Left lung (tissue), 14 donors: ENCODE measurements at places on chromosomes 2 and 18.

- H3K4me3 ChIP-seq = no peak overlapping the region
- no peaks in the 10 kb centered on the region for H3K36me3 ChIP-seq
- H3K27ac ChIP-seq = no peak overlapping the region
- no peaks in the 10 kb centered on the region for H3K27me3 ChIP-seq
- no peak for DNase-seq
These were observed 25.7 kb upstream of the OTOS start for GRCh38 chr2:240166191-240166590.

- H3K4me3 ChIP-seq = no peak overlapping the region
- no peak overlapping the region for H3K27ac ChIP-seq
- H3K27me3 ChIP-seq = peaks cover 86% of the 10 kb centered on the region
- no peaks in the 10 kb centered on the region for H3K36me3 ChIP-seq
- H3K4me1 ChIP-seq = peaks cover 80% of the 10 kb centered on the region
These were observed 3.3 kb downstream of the GAD1 start for GRCh38 chr2:170819680-170820664.

DNA sequence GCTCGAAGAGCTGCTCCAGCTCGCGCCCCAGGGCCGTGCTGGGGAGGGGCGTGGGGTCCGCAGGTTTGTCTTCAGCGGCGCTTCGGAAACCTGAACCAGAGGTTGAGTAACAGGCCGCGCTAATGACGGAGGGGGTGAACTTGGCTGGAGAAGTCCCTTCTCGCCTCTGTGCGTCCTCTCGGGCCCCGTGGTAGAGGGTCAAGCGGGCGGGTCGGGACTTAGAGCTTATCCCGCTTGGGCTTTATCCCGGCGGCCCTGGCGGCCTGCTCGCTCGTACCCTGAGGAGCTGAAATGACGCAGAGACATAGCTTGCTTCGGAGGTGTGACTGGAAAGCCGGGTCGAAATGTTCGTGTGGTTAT, 479 bp downstream of the RNMT start:
- H3K4me3 ChIP-seq = peak overlapping the region; percentile 99
- H3K36me3 ChIP-seq = no peaks in the 10 kb centered on the region
- H3K4me1 ChIP-seq = peaks cover 14% of the 10 kb centered on the region
- H3K27ac ChIP-seq = peak overlapping the region; percentile 95

DNA sequence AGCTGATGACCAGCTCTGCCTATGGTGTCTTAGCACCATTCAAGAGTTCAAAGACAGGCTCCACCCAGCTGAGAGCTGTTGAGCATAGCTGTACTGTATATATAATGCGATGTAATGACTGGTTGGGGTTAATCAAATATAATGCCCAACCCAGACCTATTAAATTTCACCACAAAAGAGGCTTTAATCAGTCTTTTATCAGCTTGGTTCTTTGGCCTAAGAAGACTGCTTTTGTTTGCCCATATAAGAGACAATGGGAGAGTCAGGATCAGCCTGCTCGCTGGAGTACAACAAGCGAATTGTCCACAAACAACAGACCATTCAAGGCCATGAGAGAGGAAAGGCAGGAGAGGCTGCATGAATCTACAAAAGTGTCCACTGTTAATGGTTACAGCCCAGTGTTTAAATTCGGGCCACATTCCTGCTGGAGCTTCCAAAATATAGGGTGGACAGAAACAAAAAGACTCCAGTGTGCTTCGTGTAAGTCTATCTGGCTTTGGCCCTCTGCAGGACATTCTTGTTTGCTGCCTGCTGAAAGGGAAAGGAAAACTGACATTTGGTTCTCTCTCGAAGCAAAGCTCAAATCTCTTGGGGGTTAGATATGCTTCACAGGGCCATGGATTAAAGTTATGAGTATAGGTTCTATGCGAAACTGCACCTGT, 299.0 kb upstream of the FBXO11 start:
- no peak overlapping the region for H3K4me3 ChIP-seq
- no peak overlapping the region for H3K27ac ChIP-seq
- DNase-seq = no peak
- no peaks in the 10 kb centered on the region for H3K27me3 ChIP-seq

DNA sequence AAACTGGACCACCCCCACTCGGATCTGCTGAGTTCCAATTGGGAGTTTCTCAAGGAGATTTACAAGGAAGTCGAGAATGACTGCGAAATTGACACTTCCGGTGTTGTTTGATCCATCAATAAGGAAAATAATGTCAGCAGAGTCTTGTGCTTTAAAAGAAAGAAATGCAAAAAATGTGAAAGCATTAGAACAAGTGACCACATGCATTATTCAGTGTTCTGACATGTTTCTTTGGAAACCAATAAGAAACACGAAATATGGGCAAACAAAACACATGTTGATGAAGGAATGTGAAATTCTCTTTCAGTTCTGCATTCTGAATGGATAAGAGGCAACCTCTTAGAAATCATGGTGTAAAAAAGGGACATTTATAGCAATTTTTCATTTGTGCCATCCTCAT, 25.9 kb downstream of the COL6A3 start:
- H3K4me3 ChIP-seq = no peak overlapping the region
- no peaks in the 10 kb centered on the region for H3K36me3 ChIP-seq
- no peaks in the 10 kb centered on the region for H3K4me1 ChIP-seq
- H3K27me3 ChIP-seq = no peaks in the 10 kb centered on the region
- DNase-seq = no peak

DNA sequence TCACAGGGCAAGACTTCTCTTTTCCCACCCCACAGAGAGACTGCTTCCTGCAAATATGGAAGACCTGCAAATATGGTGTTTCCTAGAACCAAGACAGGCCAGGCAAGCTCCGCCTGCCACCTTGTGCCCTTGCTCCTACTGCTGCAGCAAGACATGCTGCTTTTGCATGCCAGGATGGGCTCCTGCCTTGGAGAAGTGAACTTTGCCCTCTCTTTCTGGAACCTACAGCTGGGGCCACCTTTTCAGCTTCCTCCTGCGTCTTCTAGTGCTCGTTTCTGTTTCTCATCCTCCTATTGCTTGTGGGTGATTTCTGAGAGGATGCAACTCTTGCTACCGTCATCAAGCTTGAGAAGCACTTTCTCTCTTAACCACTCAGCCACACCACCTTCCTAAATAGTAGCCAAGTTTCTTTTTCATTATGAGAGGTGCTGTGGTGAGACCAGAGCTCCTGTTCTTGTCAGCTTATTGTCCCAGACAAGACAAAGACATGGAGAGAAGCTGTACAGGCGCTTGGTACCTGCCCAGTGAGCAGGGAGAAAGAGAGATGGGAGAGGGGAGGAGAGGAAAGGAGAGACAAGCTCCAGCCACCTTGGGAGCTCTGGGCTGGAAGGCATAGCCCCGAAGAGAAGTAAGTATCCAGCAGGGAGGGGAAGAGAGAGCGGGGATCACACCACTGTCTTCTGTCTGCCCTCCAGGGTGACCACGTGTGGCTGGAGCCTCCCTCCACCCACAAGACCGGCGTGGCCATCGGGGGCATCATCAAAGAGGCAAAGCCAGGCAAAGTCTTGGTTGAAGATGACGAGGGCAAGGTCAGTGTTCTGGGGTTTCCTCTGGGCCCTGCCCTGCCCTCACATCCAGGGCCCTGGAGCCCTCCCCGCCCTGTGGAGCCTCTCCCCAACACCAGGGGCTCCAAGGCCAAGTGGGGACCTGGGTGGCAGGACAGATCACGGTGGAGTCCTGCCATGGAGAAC, 28.3 kb downstream of the MYO7B start:
- no peak for DNase-seq
- peaks cover 6% of the 10 kb centered on the region for H3K4me1 ChIP-seq
- H3K4me3 ChIP-seq = no peak overlapping the region
- H3K27me3 ChIP-seq = no peaks in the 10 kb centered on the region
- peak overlapping the region; percentile 64 for H3K27ac ChIP-seq
- no peaks in the 10 kb centered on the region for H3K36me3 ChIP-seq

- no peak for DNase-seq
- no peaks in the 10 kb centered on the region for H3K36me3 ChIP-seq
- H3K27me3 ChIP-seq = no peaks in the 10 kb centered on the region
- H3K27ac ChIP-seq = no peak overlapping the region
- H3K4me1 ChIP-seq = peaks cover 8% of the 10 kb centered on the region
- H3K4me3 ChIP-seq = no peak overlapping the region
These were observed 41.6 kb downstream of the MGAT5 start for GRCh38 chr2:134295441-134295840.

- no peaks in the 10 kb centered on the region for H3K4me1 ChIP-seq
- no peaks in the 10 kb centered on the region for H3K27me3 ChIP-seq
- no peak overlapping the region for H3K27ac ChIP-seq
- no peak overlapping the region for H3K4me3 ChIP-seq
These were observed 551.1 kb downstream of the ZEB2 start for GRCh38 chr2:143968860-143969259.

DNA sequence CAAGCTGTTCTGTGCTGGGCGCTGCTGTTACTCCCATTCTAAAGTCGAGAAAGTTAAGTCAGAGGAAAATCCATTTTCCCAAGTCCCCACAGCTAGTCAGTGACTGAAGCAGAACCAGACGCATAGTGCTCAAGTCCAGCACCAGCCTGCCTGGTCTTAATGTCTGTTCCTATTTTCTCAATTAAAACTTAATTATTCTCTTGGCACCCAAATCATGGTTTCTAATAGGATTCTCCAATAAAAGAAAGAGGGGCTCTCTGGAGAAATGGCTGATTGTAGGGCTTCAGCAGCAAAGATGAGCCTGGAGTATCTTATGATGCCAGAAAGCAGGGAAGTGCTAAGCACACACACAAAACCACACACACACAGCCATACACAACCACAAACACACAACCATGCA, 531.0 kb upstream of the SALL3 start:
- H3K4me3 ChIP-seq = no peak overlapping the region
- no peaks in the 10 kb centered on the region for H3K36me3 ChIP-seq
- DNase-seq = no peak

- H3K36me3 ChIP-seq = no peaks in the 10 kb centered on the region
- H3K27ac ChIP-seq = no peak overlapping the region
- no peak overlapping the region for H3K4me3 ChIP-seq
- no peaks in the 10 kb centered on the region for H3K27me3 ChIP-seq
- H3K4me1 ChIP-seq = no peaks in the 10 kb centered on the region
These were observed 101.4 kb downstream of the CDH2 start for GRCh38 chr18:28075501-28075900.

- no peaks in the 10 kb centered on the region for H3K36me3 ChIP-seq
- no peak overlapping the region for H3K27ac ChIP-seq
- no peak overlapping the region for H3K4me3 ChIP-seq
- H3K27me3 ChIP-seq = no peaks in the 10 kb centered on the region
These were observed 15.2 kb downstream of the IL18RAP start for GRCh38 chr2:102438111-102438510.

DNA sequence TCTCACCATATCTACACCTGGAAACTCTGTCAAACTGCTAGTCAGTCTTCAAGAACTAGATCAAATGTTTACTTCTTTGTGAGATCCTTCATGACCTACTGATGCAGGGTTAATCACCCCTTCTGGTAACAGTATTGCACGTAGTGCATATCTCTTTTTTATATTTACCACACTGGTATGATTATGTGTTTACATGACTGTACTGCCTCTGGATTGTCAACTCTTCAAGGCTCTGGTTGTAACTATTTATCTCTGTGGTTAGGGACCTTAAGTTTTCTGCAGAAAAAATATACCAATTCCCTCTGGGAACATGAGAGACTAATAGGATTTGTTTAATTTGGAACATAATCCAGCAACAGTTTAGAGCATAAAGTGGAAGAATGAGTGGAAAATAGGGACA, 135.5 kb downstream of the PDE1A start:
- no peaks in the 10 kb centered on the region for H3K4me1 ChIP-seq
- no peak overlapping the region for H3K4me3 ChIP-seq

DNA sequence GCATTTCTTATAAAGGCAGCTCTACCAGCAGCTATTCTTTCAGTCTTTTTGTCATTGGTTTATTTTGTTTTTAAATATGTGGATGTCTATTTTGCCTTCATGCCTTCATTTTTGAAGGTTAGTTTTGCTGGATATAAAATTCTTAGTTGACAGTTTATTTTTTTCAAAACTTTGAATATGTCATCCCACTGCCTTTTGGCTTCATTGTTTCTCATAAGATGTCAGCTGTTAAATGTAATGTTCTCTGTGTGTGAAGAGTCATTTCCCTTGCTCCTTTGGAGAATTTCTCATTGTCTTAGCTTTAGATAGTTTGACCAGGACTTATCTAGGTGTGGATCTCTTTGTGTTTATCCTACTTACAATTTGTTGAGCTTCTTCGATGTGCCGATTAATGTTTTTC, 213.5 kb downstream of the KIAA1328 start:
- no peak overlapping the region for H3K4me3 ChIP-seq
- no peak for DNase-seq
- H3K27me3 ChIP-seq = no peaks in the 10 kb centered on the region
- no peak overlapping the region for H3K27ac ChIP-seq
- no peaks in the 10 kb centered on the region for H3K4me1 ChIP-seq
- H3K36me3 ChIP-seq = no peaks in the 10 kb centered on the region

- no peak for DNase-seq
- no peak overlapping the region for H3K27ac ChIP-seq
- no peaks in the 10 kb centered on the region for H3K4me1 ChIP-seq
- no peaks in the 10 kb centered on the region for H3K27me3 ChIP-seq
These were observed 189.1 kb downstream of the UBE2E3 start for GRCh38 chr2:181169503-181169902.

DNA sequence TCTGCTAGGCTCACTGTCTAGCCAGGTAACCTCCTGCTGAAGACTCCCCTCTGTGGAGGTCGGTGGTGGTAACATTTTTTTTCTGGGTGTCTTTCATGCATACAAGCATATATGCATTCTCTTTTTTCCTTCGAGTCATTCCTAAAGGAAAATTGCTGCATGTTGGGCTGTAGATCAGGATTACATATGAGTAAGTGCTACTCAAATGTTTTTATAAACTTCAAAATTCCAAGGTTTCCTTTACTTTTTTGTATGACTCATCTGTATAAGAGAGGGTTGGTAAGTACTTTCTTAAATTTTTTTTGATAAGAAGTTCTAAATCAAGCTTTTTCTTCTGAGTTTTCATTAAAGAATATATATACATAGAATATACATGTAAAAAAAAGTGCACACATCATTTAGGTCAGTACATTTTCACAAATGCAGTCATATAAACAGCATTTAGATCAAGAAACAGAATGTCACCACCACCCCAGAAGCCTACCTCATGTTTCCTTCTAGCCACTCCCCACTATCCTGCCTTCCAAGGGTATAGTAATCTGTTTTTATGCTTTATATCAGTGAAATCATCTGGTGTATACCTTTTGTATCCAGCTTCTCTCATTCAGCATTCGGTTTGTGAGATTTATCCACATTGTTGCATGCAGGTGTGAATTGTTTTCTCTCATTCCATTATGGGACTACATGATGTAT, 128.0 kb upstream of the MAP3K20 start:
- no peaks in the 10 kb centered on the region for H3K4me1 ChIP-seq
- no peaks in the 10 kb centered on the region for H3K27me3 ChIP-seq
- no peaks in the 10 kb centered on the region for H3K36me3 ChIP-seq
- no peak for DNase-seq
- no peak overlapping the region for H3K4me3 ChIP-seq

- no peaks in the 10 kb centered on the region for H3K36me3 ChIP-seq
- H3K27ac ChIP-seq = peak overlapping the region; percentile 67
- DNase-seq = peak; percentile 88
- no peaks in the 10 kb centered on the region for H3K27me3 ChIP-seq
- H3K4me3 ChIP-seq = no peak overlapping the region
These were observed 142.9 kb downstream of the ASB1 start for GRCh38 chr2:238569507-238570195.

- H3K4me1 ChIP-seq = no peaks in the 10 kb centered on the region
- no peak overlapping the region for H3K27ac ChIP-seq
- no peak overlapping the region for H3K4me3 ChIP-seq
- H3K36me3 ChIP-seq = peaks cover 35% of the 10 kb centered on the region
- no peak for DNase-seq
These were observed 281.8 kb downstream of the NBAS start for GRCh38 chr2:15279201-15279876.
